Upper lobe of left lung (tissue), 6 donors: ENCODE measurements at places on chromosomes 4 and X. TPM values are rescaled to one million over a fixed set of nuclear protein-coding genes. Genes with fewer than 3 reads are reported as not detected.

Gene FRG2
- not detected for total RNA-seq

GRCh38 chr4:56931924-56932323 is 24.2 kb downstream of the REST start:
- no peak for DNase-seq

DNA sequence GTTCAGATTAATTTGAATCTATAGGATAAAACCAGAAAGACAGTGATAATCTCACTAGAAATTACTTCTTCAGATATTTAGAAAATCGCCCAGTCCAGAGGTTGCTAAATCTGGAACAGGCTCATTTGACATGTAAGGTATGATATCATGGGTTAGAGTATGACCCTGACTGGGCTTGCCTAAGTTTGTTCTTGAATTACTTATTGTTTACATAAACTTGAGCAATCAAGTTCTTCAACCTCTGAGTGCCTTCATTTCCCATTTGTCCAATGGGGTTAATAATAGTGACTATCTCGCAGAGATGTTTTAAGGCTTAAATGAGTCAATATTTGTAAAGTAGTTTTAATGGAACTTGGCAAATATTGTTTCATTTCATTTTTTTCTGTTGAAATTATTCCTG is 1947.6 kb upstream of the IGFBP7 start:
- no peak for DNase-seq

- no peak for DNase-seq
These were observed 5.1 kb upstream of the TREX2 start for GRCh38 chrX:153450949-153451277.

DNA sequence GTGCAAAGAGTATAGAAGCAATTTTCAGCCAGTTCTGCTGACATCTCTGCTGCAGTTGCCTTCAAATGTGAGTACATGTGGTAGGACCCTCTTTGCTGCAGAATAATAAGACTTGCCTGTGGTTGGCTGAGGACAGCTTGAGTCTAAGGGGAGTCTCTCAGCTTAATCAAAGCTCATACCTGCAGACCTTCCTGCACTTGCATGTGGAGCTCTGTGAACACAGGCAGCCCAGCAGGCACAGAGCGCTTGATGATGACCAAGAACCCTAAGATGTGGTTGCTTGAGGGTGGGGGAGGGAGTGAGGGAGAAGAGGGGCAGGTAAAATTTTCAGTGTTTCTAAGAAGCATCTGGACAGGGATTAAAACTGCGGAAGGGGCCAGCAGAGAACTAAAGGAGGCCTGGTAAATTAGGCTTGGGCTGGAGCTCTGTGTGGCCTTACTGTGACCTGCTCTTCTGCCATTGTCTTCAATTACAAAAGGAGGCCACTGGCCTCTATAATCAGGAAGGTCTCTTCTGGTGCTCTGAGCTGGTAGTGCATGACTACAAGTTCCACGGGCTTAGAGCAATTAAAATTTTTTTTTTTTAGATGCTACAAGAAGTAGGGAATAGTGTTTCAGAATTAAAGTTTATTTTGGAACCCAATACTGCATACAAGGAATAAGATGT is 59.9 kb upstream of the CHRNA9 start:
- no peak for DNase-seq
